ENCODE measurements at places on chromosomes 11 and 22.

GRCh38 chr11:111360150-111361043 lies 18.7 kb downstream of the POU2AF1 start:
- peak; percentile 55 for DNase-seq

GRCh38 chr22:38236786-38237185 lies 35.0 kb downstream of the MAFF start:
- DNase-seq: no peak

- no peak for DNase-seq
These were observed 33.5 kb downstream of the ARVCF start for GRCh38 chr22:19982991-19983578.

GRCh38 chr11:72815110-72815618 lies 953 bp downstream of the ATG16L2 start:
- DNase-seq: no peak

DNA sequence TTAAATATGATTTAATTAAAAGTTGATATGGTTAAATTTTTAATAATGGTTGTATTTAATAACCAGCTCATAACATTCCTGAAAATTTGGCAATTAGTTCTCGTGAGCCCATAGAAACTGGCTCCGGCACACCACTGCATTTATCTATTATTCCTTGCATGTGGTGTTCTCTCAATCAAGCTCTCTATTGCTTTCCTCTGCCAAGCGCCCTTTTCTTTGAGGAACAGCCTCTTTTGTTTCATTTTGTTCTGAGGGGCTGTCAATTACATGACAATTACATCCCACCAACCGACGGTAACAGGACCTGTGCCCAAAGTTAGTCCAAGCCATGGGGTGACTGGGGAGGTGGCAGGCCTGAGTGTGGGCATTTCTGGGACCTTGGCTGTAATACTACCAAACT lies 8.1 kb downstream of the C11orf91 start:
- DNase-seq: no peak
